ENCODE measurements at places on chromosomes 3 and 15. TPM values are rescaled to one million over a fixed set of nuclear protein-coding genes. Genes with fewer than 3 reads are reported as not detected.

Gene BCL6
- total RNA-seq, result 86.0 TPM

Gene GOLGA8K
- not detected for total RNA-seq

Gene TM4SF4
- total RNA-seq, result not detected

Gene CCR1
- total RNA-seq, result 5.3 TPM

Gene WWTR1
- 346 TPM for total RNA-seq

Gene SLC9C1
- total RNA-seq, result 0.17 TPM

DNA sequence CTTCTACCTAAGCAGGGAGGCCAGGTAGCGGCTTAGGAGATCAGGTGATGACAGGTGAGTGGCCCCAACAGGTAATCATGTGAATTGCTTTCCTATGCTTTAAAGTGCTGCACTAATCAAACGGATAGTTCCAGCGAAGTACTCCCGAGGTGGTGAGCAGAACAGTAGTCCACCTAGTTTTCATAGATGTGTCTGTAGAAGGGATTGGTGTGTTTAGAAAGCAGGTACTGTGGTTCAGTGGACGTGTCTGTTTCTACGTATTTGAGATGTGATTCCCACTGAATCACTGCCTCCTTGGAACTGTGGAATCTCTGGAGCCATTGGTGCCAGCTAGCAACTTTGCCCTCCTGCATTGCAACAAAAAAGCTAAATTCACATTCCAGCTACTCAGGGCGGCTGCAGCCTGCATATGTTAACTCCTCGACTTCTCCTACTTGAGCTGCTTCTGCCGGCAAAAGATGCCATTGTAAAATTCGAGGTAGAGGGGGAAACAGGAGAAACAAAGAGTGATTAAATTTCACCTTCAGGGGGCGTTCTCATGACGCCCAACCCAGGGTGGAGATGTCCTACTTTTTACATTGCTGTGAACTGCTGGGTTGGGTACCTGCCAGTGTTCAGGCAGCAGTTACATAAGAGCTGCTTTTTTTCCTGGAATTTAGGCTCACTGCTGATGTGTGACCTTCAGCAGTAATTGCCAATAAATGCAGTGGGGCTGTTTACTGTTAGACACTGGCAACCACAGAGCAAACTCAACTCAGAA, 227.3 kb downstream of the ITPR1 start:
- H3K4me3 ChIP-seq, result no peak overlapping the region
- peak; percentile 95 for DNase-seq
- peaks cover 83% of the 10 kb centered on the region for H3K4me1 ChIP-seq
- peaks cover 23% of the 10 kb centered on the region for H3K36me3 ChIP-seq
- H3K27ac ChIP-seq, result peak overlapping the region; percentile 74

- H3K36me3 ChIP-seq, result no peaks in the 10 kb centered on the region
- no peak overlapping the region for H3K27ac ChIP-seq
- no peaks in the 10 kb centered on the region for H3K27me3 ChIP-seq
- H3K4me3 ChIP-seq, result no peak overlapping the region
Measured at GRCh38 chr3:71088742-71089141, 494.8 kb downstream of the FOXP1 start.

- no peak overlapping the region for H3K27ac ChIP-seq
- H3K27me3 ChIP-seq, result no peaks in the 10 kb centered on the region
- H3K4me3 ChIP-seq, result no peak overlapping the region
Measured at GRCh38 chr3:177410730-177411129, 213.4 kb upstream of the TBL1XR1 start.

DNA sequence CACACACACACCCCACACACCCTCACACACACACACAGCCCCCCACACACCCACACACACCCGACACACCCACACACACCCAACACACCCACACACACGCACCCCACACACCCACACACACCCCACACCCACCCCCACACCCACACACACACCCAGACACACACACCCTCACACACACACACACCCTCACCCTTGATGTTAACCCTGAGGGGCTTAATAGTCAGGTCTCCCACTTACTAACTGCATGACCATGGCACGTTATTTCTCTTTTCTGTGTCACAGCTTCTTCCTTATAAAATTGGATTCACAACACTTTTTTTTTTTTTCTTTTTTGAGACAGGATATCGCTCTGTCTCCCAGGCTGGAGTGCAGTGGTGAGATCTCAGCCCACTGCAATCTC, 2.8 kb downstream of the GRM2 start:
- H3K27ac ChIP-seq, result no peak overlapping the region
- no peak for DNase-seq
- no peaks in the 10 kb centered on the region for H3K27me3 ChIP-seq
- peaks cover 6% of the 10 kb centered on the region for H3K36me3 ChIP-seq
- H3K4me3 ChIP-seq, result no peak overlapping the region

DNA sequence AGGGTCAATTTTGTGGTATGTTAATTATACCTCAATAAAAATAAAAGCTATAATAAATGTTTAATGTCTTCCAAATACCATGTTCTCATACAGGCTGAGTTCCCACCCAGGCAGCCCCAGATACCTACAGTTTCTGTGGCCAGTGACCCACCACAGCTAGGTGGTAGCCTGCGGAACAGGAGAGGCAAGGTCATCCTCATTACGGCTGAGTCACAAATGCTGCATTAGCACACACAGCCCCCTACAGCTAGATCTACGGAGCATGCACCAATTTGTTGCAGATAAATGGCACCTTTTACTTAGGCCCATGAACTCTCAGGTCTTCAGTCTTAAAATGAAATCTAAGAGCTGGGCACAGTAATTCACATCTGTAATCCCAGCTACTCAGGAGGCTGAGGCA, 5.1 kb downstream of the SPATA12 start:
- H3K27ac ChIP-seq, result no peak overlapping the region
- H3K4me3 ChIP-seq, result no peak overlapping the region
- H3K36me3 ChIP-seq, result no peaks in the 10 kb centered on the region
- H3K4me1 ChIP-seq, result peaks cover 24% of the 10 kb centered on the region
- DNase-seq, result no peak
- no peaks in the 10 kb centered on the region for H3K27me3 ChIP-seq

DNA sequence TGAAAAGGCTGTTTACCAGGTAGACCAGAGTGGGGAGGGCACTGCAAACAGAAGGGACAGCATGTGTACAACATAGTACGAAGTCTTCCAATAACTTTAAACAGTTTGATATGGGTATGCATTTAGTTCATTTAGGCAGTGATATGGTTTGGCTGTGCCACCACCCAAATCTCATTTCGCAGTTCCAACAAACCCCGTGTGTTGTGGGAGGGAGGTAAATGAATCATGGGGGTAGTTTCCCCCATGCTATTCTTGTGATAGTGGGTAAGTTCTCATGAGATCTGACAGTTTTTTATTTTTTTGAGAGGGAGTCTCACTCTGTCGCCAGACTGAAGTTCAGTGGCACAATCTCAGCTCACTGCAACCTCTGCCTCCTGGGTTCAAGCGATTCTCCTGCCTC, 7.6 kb upstream of the RAMAC start:
- H3K4me1 ChIP-seq, result no peaks in the 10 kb centered on the region
- no peaks in the 10 kb centered on the region for H3K36me3 ChIP-seq
- H3K27ac ChIP-seq, result no peak overlapping the region
- no peaks in the 10 kb centered on the region for H3K27me3 ChIP-seq
- no peak for DNase-seq
- no peak overlapping the region for H3K4me3 ChIP-seq

DNA sequence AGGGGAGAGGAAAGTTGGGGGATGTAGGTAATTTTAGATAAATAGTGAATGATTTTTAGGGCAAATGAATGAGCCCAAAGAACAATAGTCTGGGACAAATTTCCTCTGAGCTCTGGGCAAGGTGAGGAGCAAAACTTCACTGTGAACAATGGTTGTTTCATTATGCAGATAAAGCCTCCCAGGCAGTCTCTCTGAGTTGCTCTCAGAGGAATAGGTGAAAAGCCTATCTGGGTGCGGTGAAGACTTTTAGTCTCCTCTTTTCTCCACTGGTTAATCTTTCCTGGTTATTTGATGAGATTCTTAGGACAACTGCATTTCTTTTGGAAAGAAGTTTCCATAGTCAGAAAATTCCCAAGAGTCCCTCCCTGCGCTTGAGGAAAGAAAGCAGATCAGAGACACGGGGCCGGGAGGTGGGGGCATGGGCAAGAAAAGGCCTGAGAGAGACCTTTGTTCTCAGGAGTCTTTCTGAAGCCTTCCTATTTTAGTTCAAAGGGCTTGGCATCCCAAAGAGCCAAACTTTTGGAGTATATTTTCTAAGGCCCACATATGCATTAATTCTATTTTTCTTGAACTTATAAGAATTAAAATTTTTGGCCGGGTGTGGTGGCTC, 353.6 kb upstream of the SLCO3A1 start:
- no peaks in the 10 kb centered on the region for H3K4me1 ChIP-seq
- H3K36me3 ChIP-seq, result no peaks in the 10 kb centered on the region
- H3K27me3 ChIP-seq, result no peaks in the 10 kb centered on the region
- DNase-seq, result no peak
- no peak overlapping the region for H3K4me3 ChIP-seq

GRCh38 chr15:77118882-77119321, 48.0 kb upstream of the TSPAN3 start:
- no peaks in the 10 kb centered on the region for H3K4me1 ChIP-seq
- H3K36me3 ChIP-seq, result no peaks in the 10 kb centered on the region

DNA sequence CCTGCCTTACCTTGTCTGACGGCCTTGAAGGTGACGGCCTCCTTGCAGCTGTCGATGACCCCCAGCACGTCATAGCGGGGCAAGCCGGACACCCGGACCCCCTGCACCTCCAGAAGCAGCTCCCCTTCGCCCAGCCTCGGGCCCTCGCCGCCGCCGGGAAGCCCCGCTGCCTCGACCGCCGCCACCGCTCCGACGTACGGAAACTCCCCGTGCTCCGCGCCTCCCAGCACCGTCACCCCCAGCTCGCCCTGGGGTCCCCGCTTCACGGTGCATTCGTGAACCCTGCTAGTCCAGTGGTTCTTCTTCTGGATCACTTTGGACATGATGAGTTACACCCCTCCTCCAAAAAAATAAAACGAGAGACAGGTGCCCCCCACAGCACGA, 740 bp downstream of the MAGI1 start:
- no peaks in the 10 kb centered on the region for H3K27me3 ChIP-seq
- peak overlapping the region; percentile 76 for H3K4me3 ChIP-seq
- DNase-seq, result no peak
- H3K27ac ChIP-seq, result peak overlapping the region; percentile 88
- peaks cover 6% of the 10 kb centered on the region for H3K4me1 ChIP-seq

DNA sequence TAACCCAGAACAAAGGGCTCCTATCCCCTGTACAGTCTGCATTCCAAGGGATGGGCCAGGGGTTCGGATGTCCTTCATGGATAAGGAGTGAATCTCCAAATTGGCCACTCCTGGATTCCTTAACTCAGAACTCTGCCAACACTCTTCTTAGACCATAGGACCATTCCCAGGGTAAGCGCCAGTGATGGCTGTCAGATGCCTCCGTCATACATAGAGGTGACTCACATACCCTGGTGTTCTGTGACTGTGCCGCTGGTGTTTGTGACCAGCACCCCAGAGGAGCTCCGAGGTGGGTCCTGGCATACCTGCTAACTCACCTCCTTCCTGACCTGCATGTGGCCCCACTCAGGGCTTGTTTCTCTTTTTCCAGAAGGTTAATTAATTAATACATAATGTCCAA, 134.7 kb downstream of the KLF13 start:
- H3K4me1 ChIP-seq, result no peaks in the 10 kb centered on the region
- DNase-seq, result no peak
- no peak overlapping the region for H3K27ac ChIP-seq
- no peak overlapping the region for H3K4me3 ChIP-seq

DNA sequence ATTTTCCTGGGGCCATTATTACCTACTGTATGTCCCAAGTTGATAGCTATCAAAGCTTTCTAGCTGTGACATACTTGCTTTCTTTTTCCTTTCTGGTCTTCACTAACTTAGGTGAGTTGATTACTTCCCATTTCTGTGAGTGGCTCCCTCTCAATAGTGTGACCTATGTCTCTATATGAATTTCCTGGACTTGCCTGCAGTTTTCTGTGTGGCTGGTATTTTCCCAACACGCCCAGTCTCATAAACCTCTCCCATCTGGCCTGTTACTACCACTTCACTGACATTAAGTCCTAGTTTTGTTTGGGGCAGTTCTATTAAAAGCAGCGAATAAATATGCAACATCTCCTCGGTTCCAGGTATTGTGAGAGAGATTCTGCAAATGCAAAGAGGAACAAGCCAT, 671.2 kb downstream of the SI start:
- H3K4me1 ChIP-seq, result no peaks in the 10 kb centered on the region
- H3K36me3 ChIP-seq, result no peaks in the 10 kb centered on the region
- no peak for DNase-seq
- no peak overlapping the region for H3K27ac ChIP-seq
- no peaks in the 10 kb centered on the region for H3K27me3 ChIP-seq
- H3K4me3 ChIP-seq, result no peak overlapping the region

DNA sequence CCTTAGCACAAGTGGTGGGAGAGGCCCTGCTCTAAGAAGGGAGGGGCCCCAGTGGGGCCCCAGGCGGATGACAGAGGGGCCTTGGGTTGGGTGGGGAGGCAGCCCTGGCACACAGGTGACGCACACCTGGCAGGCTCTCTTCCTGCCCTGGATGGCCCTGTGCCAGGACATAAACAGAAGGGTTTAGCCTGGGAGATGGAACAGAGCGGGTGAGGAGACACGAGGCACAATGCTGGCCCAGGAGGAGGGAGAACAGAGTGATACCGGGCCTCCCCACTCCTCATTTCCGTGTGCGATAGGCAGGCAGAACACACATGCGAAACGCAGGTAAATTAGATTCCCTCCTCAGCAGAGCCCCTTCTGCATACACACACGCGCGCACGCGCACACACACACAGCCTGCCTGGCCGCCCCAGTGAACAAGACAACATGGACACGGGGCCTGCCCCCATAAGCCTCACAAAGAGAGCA, 39.8 kb downstream of the IDH2 start:
- H3K4me1 ChIP-seq, result peaks cover 74% of the 10 kb centered on the region
- no peak for DNase-seq
- no peaks in the 10 kb centered on the region for H3K27me3 ChIP-seq
- H3K36me3 ChIP-seq, result peaks cover 7% of the 10 kb centered on the region
- H3K4me3 ChIP-seq, result no peak overlapping the region
- peak overlapping the region; percentile 82 for H3K27ac ChIP-seq

DNA sequence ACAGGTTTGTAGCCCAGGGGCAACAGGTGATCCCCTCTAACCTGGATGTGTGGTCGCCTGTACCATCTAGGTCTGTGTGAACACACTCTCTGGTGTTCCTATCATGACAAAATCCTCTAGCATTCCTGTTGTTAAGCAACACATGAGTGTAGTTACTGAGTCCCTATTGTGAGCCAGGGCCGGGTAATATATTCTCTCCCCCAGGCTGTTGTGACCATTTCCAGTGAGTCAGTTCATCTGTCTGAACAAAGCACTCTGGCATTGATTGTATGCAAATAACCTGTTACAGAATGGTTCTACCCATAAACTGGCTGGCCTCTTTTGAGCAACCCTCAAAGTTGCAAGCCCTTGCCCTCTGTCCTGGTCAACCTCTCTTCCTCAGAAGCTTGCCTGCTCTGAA, 2.6 kb upstream of the FLNB start:
- no peaks in the 10 kb centered on the region for H3K36me3 ChIP-seq
- H3K4me1 ChIP-seq, result peaks cover 18% of the 10 kb centered on the region
- no peaks in the 10 kb centered on the region for H3K27me3 ChIP-seq
- no peak overlapping the region for H3K4me3 ChIP-seq
- H3K27ac ChIP-seq, result peak overlapping the region; percentile 73
- no peak for DNase-seq

- H3K4me3 ChIP-seq, result no peak overlapping the region
- no peaks in the 10 kb centered on the region for H3K4me1 ChIP-seq
- no peaks in the 10 kb centered on the region for H3K27me3 ChIP-seq
- H3K36me3 ChIP-seq, result no peaks in the 10 kb centered on the region
Measured at GRCh38 chr3:105513886-105514285, 147.2 kb downstream of the ALCAM start.

Measured in esophagus muscularis mucosa (tissue), 4 donors.